Fibroblast of skin of left biceps (primary cell): ENCODE measurements at places on chromosomes 2 and 18.
A peak's percentile ranks its signal among the peaks of the same experiment; 100 is the strongest.

DNA sequence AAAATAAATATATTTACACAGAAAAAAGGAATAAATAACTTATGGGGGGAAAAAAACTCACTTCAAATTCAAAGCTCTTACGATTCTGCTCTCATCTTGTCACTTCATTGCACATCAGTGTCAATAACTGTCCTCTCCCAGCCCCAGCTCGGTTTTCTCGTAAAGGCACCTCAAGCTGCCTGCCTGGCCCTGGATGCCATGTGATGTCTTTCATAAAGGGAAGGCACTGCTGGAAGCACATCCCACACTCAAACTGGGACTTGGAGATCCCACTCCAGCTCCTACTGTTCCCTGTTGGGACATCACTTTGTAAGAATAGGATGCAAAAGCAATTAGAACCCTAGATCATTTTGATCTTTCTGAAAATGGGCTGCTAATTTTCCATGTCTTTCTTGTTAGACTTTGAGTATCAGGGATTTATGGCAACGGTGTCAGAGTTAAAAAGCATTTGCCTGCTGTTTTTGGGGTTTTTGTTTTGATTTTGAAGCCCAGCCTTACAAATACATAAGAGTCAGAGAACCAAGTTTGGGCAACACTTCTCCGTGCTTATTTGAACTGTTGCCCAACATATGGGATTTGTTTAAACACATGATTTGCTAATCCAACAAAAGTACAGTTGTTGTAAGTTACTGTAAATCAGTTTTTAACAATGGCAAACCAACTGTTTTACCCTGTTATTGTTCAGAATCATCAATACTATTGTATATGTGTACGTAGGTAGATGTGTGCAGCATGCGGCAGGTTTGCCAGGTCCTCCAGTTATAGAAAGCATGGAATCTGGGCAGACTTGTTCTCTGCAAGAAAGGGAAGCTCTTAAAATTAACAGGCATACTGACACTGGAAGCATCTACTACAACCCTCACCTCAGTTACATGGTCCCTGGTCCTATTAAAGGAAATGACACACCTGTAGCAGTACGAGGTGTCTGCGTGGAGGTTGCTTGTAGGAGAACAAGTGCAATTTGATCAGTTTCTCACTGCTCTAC lies 20.6 kb downstream of the SERTAD2 start:
- no peak for DNase-seq

- DNase-seq: no peak
Observed at GRCh38 chr2:186962085-186962747, 113.2 kb upstream of the ZSWIM2 start.

GRCh38 chr18:59986139-59986538 lies 86.3 kb downstream of the PMAIP1 start:
- DNase-seq: no peak

- DNase-seq: no peak
Observed at GRCh38 chr2:10301941-10302478, 694 bp upstream of the HPCAL1 start.

- no peak for DNase-seq
Observed at GRCh38 chr2:231573698-231574421, 18.8 kb upstream of the TEX44 start.

DNA sequence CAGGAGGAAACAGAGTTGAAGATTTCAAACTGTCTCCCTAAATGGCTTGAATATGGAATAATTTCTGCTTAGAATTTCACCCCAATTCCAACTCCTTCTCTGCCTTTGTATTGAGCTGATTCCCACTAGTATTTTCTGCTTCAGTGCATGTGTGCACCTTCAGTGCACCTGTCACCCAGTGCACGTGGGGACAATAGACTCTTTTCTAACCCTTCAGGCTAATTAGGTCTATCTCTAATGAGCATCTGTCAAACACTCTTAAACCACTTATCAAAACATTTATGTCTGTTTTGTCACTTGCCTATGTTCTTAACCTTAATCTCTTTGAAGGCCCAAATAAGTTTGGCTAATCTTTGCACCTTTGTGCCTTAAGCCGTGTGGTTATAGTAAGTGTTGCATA lies 232.0 kb upstream of the NETO1 start:
- DNase-seq: no peak

DNA sequence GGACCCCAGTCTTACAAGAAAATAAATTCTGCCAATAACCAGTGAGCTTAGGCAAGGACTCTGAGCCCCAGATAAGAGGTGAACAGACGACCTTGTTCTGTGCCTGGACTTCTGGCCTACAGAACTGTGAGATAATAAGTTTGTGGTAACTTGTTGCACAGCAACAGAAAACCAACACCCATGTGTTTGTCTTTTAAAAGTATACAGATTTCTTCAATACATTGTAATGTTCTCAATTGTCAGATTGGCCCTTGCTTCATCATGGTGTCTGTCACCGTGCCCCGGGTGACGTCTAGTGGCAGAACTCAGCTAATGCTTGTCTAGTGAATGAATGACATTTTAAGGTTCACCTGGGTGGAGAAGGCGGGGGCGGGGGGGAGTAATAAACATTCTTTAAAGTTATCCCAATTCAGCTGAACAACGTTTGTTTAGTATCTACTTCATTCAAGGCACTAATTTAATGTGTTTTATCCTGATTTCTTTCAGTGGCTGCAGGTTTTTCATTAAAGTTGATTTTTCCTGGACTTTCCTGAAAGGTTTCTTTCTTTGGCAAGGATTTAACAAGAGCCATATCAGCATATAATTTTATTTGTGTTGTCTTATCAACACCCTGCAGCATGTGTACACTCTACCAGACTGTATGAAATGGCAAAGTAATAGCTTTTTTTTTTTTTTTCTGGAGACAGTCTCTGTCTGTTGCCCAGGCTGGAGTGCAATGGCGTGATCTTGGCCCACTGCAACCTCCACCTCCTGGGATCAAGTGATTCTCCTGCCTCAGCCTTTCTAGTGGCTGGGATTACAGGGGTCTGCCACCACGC lies 123.8 kb upstream of the DLX2 start:
- DNase-seq: no peak

DNA sequence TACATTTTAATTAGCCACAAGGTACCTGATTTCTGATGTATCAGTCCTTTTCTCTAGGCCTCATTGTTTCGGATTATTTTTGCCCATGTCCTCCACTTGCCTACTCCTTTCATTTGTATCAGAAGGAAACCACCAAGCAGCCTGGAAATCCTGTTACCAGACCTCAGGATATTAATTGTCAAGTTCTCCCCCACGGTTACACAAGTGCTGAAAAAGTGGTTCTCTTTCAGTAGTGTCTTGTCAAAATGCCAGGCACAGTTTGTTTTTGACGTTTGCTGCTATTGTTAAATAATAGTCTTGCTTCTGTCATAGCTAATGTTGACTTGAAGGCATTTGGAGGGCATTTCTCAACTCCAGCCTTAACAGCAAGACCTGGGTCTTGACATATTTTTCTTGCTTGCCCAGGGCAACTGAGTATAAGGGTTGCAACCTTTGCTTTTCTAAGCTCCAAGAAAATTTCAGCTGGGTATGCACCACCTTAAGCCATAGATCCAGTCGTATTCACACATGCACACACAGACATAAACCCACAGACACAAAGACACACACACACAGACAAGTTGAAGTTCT lies 31.0 kb downstream of the INSIG2 start:
- DNase-seq: no peak

- DNase-seq: no peak
Observed at GRCh38 chr18:44580159-44580558, 100.5 kb upstream of the SETBP1 start.

GRCh38 chr2:235055891-235056516 lies 104.2 kb downstream of the SH3BP4 start:
- DNase-seq: no peak

DNA sequence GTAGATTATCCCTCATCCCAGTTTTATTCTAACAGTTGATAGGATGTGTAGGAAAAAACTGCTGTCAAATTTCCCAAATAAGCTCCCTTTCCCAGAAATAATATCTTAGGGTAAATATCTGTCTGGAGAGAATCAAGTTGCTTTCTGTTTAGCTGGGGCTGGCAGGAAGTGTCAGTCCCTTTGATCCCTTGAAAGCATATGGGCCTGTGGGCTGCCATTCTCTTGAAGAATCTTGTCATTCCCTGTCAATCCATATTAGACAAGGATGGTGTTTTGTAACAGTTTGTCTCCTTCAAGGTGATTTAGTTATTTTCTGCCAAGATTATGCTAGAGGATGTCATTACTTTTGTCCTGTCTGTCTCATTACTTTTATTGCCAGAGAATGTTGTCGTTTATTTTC lies 37.1 kb upstream of the UBE2E3 start:
- no peak for DNase-seq

DNA sequence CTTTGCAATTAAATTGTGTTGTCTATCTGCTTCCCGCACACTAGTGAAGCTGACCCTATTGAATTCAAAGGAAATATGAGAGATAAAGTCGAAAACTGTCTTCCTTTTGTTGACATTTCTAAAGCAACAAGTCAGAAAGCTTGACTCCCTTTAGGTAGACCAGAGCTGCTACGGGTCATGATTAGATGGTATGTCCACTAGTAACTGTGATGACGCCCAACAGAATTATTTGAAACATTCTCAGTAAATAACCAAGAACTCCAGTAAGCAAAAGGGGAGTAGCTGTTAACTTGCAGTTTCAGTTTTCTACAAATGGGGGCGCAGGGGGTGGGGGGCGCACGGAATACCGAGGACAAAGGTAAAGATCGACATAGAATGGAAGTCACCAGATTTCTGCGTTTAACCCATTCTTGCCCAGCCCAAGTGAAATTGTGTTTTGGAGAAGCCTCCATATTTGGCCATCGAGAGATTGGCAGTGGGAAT lies 56.4 kb downstream of the CRIM1 start:
- DNase-seq: no peak

DNA sequence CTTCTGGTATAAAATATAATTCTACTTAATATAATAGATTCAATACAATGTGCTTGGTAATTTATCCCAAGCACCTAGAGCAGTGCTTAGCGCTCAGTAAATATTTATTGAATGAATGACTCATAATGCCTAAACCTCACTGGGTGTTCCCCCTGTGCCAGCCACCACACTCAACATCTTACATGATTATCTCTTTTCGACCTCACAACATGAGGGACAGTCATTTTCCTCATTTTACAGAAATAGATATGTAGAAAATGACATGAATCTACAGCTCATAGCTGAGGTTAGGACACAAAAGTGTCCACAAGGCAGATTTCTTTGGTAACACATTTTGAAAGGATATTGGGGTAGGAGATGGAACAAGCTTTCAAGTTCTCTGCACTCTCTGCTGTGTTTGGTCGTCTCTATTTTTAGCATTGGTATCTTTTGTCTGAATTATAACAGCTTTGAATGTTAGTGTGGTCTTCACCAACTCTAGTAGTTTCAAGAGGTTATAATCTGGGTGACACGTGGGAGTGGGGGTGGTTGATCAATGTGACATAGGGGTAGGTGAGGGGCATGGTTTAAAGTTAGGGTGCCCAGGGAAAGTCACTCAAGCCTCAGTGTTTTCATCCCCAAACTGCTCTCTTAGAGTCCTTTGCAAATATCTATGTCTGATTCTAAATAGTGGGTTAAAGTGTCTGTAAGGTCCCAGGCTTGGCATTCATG lies 9.8 kb downstream of the MYOM1 start:
- no peak for DNase-seq

GRCh38 chr18:56460581-56460980 lies 177.8 kb downstream of the TXNL1 start:
- DNase-seq: no peak

GRCh38 chr2:160328811-160329527 lies 128.9 kb upstream of the ITGB6 start:
- no peak for DNase-seq

- DNase-seq: no peak
Observed at GRCh38 chr2:29702276-29702675, 219.1 kb downstream of the ALK start.

DNA sequence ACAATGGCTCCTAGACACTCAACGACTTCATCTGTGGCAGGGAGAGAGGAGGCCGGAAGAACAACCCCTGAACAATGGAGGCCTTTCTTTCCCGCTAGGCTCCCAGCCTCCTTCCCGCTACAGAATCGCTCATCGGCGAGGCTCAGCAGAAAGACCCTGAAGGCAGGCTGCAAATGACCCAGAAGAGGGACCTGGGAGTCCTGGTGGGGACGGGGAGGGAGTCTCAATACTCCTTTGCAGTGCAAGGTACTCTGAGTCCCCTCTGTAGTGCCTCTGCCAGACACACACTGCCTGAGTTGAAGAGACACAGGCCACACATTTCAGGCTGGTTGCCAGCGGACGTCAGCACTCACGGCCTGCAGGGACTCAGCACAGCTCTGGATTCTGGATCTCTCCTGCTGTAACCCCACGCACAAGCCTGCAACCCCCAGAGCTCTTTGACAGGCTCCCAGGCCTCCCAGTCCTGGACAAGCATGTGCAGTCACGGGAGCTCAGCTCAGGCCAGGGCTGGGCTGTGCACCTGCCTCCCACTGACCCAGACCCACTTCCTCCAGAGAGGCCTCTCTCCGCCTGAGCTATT lies 6.1 kb downstream of the GPR17 start:
- DNase-seq: no peak

- DNase-seq: no peak
Observed at GRCh38 chr2:45823723-45824206, 172.3 kb downstream of the PRKCE start.

DNA sequence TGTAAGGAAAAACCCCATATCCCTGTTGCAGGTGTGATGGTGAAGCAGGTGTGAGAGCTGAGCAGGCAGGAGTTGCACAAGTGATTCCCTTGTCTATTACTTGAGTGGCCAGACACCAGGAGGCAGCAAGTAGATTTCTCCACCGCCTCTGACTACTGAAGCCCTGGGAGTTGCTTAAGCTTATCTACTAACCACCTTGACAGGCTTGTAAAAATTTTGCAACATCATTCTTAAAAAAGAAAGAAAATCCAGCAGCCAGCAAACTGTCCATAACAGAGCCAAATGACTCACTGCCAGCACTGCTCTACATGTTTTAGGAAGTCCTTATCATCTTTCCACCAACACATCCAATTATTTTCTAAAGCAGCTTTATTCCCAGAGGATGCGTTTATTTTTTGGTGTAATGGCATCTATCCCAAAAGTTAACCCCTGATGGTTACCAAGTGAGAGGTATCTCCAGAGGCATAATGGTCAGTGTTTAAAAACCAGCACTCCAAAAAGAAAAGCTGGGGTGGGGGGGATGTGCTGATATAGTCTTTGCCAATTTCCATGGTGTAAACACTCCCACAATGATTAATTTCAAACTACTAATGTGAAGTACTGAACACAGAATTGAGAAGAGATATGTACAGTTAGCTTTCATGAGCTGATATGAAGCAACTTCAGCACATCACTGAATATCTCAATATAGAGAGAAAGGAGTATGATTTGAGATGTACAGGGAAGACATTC lies 16.3 kb upstream of the GPR39 start:
- peak; percentile 16 for DNase-seq

DNA sequence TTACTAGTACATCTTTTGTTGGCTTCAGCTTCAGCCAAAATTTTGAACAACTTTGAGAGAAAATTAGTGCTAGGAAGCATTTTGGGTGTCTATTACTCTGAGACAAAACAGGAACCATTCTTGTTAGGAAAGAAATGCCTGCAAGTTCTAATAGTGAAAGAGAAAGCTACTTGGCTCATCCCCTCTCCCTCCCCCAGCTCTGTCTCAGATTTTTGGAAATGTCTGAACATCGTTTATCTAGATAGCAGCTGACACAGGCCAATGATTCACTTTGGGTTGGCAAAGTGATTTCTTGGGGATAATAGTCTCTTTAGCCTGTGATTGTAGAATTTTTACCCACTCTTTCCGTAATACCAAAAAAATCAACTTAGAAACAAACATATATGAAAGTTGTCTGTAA lies 42.3 kb upstream of the PTPRM start:
- DNase-seq: no peak

- DNase-seq: no peak
Observed at GRCh38 chr2:23587341-23587880, 202.4 kb downstream of the KLHL29 start.
